ENCODE measurements at places on chromosomes 3 and 15.

- no peak for DNase-seq
Observed at GRCh38 chr3:65884071-65884470, 154.6 kb downstream of the MAGI1 start.

- DNase-seq: no peak
Observed at GRCh38 chr3:107001635-107002034, 375.6 kb upstream of the CCDC54 start.

- no peak for DNase-seq
Observed at GRCh38 chr3:44712455-44713075, at the start of gene ZNF502. Gene ZNF502 (plus strand): TSS chr3:44712660. CDS start chr3:44720262, 7,602 bp downstream.

DNA sequence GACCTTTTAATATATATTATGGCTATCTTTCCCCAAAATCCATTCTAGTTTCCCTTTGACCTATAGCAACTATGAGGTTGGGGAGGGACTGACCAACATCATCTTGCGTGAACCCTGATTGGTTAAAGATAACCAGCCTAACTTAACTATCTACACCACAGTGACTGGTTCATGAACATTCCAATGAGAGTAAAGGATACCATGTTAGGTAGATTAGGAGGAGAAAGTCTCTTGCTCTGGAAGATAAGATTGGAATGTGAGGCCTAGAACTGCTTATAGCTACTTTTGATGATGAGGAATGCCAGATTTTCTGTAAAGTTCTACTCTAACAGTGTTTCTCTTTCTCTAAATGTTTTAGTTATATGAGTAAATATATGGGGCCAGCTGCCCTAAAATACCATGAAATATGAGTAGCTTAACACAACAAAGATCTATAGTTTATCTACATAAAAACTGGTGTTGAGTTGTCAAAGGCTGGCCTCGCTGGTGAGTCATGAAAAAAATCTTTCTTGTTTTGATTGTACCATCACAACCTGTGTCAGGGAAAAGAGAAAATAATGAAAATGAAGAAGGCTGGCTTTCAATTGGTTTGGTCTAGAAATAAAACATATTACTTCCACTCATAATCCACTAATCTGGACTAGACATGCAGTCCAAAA lies 481.4 kb downstream of the NSUN3 start:
- no peak for DNase-seq

- DNase-seq: no peak
Observed at GRCh38 chr3:155730843-155731242, 14.0 kb downstream of the PLCH1 start.

GRCh38 chr3:187684880-187685279 lies 14.7 kb upstream of the SST start:
- no peak for DNase-seq

GRCh38 chr3:139227827-139228226 lies 116.0 kb upstream of the MRPS22 start:
- DNase-seq: no peak
